ENCODE measurements at places on chromosomes 4 and X. TPM values are rescaled to one million over a fixed set of nuclear protein-coding genes. Genes with fewer than 3 reads are reported as not detected.

The TMEM128 gene
- total RNA-seq: 18.5 TPM

The KDR gene
- total RNA-seq: not detected

The RASSF6 gene
- total RNA-seq: not detected

The MAGED1 gene
- total RNA-seq: 45.5 TPM

The PPP4R3C gene
- total RNA-seq: not detected

The DMRTC1 gene
- not detected for total RNA-seq

The KCNE5 gene
- total RNA-seq: 0.87 TPM

The STK32B gene
- not detected for total RNA-seq

The EMD gene
- total RNA-seq: 95.6 TPM

The XAGE1A gene
- total RNA-seq: not detected

The IL2 gene
- 101 TPM for total RNA-seq

The KLHL34 gene
- total RNA-seq: 0.23 TPM

GRCh38 chr4:114384629-114385028 is 214.0 kb upstream of the UGT8 start:
- DNase-seq: no peak
- H3K27me3 ChIP-seq: no peaks in the 10 kb centered on the region
- no peaks in the 10 kb centered on the region for H3K36me3 ChIP-seq
- no peaks in the 10 kb centered on the region for H3K4me1 ChIP-seq

DNA sequence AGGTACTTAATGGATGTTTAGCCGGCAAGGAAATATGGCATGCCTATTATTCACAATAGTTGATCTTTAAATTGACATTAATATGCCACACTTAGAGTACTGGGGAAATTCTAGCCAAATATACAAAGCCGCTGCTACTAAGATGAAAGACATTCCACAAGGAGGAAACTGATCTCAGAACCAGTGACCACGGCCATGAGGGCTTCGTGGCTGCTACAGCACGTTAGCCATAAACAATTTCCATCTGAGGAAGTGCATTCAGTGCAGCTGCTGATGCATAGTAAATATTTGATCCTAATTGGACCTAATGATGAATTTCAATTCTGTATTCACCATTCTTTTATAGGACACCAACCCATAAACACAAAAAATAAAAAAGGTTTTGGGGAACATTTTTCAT is 59.1 kb downstream of the SORBS2 start:
- H3K4me3 ChIP-seq: no peak overlapping the region
- DNase-seq: no peak
- H3K4me1 ChIP-seq: no peaks in the 10 kb centered on the region
- no peaks in the 10 kb centered on the region for H3K27me3 ChIP-seq
- no peaks in the 10 kb centered on the region for H3K36me3 ChIP-seq

DNA sequence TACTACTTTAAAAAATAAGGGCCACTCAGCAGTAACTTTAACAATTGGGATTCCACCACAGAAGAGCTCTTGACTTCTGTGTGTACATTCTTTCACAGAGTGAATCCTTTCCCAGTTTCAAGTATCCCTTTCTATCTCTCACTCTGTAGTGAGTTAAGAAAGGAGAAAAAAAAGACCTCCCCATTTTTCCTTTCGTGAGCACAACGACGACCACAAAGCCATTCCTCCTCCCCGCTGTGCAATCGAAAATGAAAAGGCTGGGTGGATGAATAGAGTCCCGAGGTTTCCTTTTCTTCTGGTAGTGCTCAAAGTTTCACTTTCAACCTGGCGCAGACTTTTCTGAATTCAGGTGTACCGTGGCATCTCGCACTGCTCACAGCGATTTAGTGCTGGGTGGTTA is 58.0 kb downstream of the TAB3 start:
- H3K27ac ChIP-seq: peak overlapping the region; percentile 33
- peak; percentile 20 for DNase-seq
- H3K4me3 ChIP-seq: peak overlapping the region; percentile 5
- peaks cover 22% of the 10 kb centered on the region for H3K4me1 ChIP-seq
- no peaks in the 10 kb centered on the region for H3K27me3 ChIP-seq

- H3K4me3 ChIP-seq: no peak overlapping the region
- H3K27me3 ChIP-seq: peaks cover 3% of the 10 kb centered on the region
- H3K4me1 ChIP-seq: no peaks in the 10 kb centered on the region
Measured at GRCh38 chr4:100960232-100960631, 387.1 kb downstream of the PPP3CA start.

- no peak for DNase-seq
- no peaks in the 10 kb centered on the region for H3K4me1 ChIP-seq
- no peak overlapping the region for H3K27ac ChIP-seq
- no peaks in the 10 kb centered on the region for H3K27me3 ChIP-seq
Measured at GRCh38 chr4:172040766-172041165, 227.6 kb downstream of the GALNTL6 start.

DNA sequence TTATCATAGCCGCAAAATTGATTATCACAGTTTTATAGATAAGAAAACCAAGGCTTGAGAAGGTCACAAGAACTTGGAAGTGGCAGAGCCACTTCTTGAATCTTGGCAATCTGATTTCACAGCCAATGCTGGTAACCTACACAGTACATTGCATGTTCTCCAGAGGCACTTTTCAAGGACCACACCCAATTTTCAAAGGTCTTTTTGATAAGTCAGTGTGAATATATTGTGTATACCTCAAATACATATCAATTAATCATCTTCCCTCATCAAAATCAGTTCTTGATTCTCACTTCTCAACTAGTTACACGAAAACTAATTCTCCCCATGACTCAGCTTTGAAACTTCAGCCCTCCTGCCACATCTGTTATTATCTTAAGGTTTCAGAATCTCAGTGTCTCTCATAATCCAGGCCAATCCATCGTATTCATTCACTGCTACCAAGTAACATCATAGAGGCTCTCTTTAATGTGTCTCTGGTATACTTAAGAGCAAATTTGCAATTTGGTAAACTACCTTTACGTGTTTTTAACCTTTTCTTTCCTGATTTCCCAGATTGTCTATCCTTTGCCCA is 16.8 kb downstream of the CAMK2D start:
- no peaks in the 10 kb centered on the region for H3K27me3 ChIP-seq
- H3K36me3 ChIP-seq: peaks cover 38% of the 10 kb centered on the region
- no peak overlapping the region for H3K4me3 ChIP-seq
- H3K27ac ChIP-seq: no peak overlapping the region
- no peak for DNase-seq

GRCh38 chr4:164824581-164824980 is 52.4 kb upstream of the APELA start:
- DNase-seq: no peak
- H3K4me3 ChIP-seq: no peak overlapping the region

DNA sequence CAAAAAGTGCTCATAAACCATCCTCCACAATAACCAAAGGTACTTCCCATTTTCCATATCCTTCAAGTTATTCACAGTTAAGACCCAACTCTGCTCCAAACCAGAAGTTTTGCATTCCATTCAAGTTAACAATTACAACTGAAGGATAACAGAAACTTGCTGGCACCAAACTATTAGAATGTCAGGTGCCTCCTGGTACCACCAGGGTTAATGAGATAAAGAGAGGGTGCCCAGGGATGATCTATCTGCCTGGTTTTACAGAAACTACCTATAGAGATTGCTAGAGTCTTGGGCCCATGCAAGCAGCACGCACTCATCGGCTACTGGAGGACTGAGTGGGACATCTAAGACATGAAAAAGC is 114.6 kb downstream of the RBM47 start:
- DNase-seq: no peak
- H3K27me3 ChIP-seq: no peaks in the 10 kb centered on the region
- peaks cover 31% of the 10 kb centered on the region for H3K4me1 ChIP-seq
- H3K4me3 ChIP-seq: no peak overlapping the region
- peaks cover 7% of the 10 kb centered on the region for H3K36me3 ChIP-seq
- H3K27ac ChIP-seq: peak overlapping the region; percentile 39

- no peak overlapping the region for H3K4me3 ChIP-seq
- no peak overlapping the region for H3K27ac ChIP-seq
- no peaks in the 10 kb centered on the region for H3K36me3 ChIP-seq
Measured at GRCh38 chr4:159134429-159134828, 31.6 kb downstream of the RAPGEF2 start.

DNA sequence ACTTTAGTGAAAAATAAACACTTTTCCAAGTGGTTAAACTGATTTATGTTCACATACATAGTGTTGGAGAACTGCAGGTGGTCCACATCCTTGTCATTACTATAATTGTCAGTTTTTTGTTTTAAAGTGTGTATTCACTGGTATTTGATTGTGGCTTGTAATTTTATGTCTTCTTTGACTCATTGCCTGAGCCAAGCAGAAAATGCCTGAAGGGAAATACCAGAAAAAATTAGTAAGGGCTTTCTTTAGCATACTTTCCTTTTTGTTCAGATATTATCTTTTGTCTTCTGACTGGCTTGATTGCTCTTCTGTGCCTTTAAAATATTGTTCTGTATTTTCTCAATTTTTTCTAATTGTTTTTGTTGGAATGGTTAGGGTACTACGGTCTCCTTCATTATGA is 981.3 kb downstream of the C4orf33 start:
- DNase-seq: no peak
- no peaks in the 10 kb centered on the region for H3K4me1 ChIP-seq
- no peaks in the 10 kb centered on the region for H3K36me3 ChIP-seq
- no peak overlapping the region for H3K4me3 ChIP-seq
- no peaks in the 10 kb centered on the region for H3K27me3 ChIP-seq
- no peak overlapping the region for H3K27ac ChIP-seq

DNA sequence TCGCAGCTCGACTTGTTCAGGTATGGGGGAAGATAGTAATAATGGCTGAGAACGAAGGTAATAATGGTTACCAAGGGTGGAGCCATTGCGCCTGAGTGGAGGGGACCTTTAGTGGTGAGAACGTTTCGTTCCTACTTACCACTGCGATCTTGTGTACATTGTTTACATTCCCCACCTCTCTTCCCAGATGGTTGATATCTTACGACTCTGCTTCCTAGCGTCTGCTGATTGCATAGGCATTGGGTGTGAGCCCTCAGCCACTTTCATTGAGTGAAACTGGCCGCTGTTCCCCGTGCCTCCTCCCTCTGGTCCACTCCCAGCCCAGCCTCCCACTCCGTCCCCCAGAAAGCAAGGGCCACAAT is 850 bp downstream of the IGBP1 start:
- peaks cover 21% of the 10 kb centered on the region for H3K36me3 ChIP-seq
- H3K4me1 ChIP-seq: peaks cover 20% of the 10 kb centered on the region
- no peak for DNase-seq
- peak overlapping the region; percentile 98 for H3K4me3 ChIP-seq
- peak overlapping the region; percentile 91 for H3K27ac ChIP-seq

DNA sequence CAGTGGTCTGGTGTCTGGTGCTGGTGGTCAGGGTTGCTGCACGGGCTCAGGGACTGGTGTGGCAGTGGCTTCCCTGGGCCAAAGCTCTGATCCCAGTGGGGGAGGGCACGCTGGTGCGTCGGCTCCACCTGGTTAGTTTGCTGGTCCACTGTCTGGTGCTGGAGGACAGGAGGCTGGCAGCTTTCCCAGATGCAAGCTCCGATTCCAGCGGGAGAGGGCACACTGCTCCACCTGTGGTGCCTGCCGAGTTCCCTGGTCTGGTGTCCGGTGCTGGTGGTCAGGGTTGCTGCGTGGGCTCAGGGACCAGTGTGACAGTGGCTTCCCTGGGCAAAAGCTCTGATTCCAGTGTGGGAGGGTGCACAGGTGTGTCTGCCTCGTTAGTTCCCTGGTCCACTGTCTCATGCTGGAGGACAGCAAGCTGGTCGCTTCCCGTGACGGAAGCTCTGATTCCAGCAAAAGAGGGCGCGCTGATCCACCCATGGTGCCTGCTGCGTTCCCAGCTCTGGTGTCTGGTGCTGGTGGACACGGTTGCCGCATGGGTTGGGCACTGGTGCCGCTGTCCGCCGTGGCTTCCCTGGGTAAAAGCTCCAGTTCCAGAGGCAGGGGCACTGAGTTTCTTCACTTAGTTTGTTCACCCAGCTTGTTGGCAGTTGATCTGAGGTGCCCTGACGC is 5.8 kb downstream of the VMA21 start:
- H3K4me3 ChIP-seq: no peak overlapping the region
- H3K36me3 ChIP-seq: peaks cover 42% of the 10 kb centered on the region
- no peaks in the 10 kb centered on the region for H3K27me3 ChIP-seq
- no peak overlapping the region for H3K27ac ChIP-seq
- no peak for DNase-seq
- peaks cover 26% of the 10 kb centered on the region for H3K4me1 ChIP-seq

GRCh38 chr4:158859661-158860060 is 90.8 kb downstream of the FNIP2 start:
- no peak overlapping the region for H3K4me3 ChIP-seq
- H3K4me1 ChIP-seq: peaks cover 2% of the 10 kb centered on the region
- H3K27me3 ChIP-seq: no peaks in the 10 kb centered on the region

DNA sequence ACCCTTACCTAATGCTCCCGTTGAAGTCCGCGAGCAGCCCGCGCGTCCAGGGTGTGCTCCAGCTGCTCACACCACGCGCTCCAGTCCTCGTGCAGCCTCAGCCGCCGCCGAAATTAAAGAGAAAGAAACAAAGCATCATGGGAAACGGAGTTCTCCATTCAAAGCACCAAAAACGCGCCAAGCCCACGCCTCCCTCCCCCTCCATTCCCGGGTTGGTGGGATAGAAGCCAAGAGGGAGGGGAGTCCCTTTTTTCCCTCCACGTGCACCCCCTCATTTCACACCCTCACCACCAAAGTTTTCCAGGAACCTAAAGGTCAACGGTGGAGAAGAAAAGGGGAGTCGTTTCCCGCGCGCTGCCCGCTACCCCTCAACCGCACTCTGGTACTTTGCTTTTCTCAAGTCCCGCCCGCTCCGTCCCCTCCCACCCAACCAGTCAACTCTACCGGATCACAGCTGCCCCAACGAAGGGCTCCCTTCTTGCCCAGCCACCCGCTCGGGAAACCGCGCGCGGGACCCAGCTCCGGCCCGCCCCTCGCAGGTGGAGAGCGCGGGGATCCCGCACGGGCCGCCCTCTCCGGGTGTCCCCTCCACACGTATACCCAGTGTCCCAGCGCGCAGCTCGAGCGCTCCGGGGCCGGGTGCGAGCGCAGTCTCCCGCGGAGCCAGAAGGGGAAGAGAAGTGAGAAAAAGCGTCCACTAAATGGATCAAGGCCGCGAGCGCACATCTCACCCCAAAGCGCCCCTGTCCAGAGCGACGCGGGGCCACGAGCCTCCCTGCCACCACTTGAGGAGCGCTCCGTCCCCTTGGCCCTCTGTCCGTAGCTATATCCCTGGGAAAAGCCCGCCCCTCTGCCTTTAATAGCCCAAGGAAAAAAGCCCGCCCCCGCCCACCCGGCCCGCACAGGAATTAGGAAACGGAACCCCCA is 65.1 kb upstream of the CCDC160 start:
- H3K4me3 ChIP-seq: peak overlapping the region; percentile 96
- peak overlapping the region; percentile 97 for H3K27ac ChIP-seq
- peaks cover 31% of the 10 kb centered on the region for H3K4me1 ChIP-seq
- peaks cover 2% of the 10 kb centered on the region for H3K27me3 ChIP-seq

GRCh38 chr4:49058306-49058705 is 72.2 kb downstream of the CWH43 start:
- no peak overlapping the region for H3K27ac ChIP-seq
- DNase-seq: no peak
- H3K27me3 ChIP-seq: no peaks in the 10 kb centered on the region
- no peaks in the 10 kb centered on the region for H3K4me1 ChIP-seq
- H3K36me3 ChIP-seq: no peaks in the 10 kb centered on the region
